Stimulated activated CD4-positive, alpha-beta T cell treated with anti-CD3 and anti-CD28 coated beads, Interleukin-2, amount 100 ng/mL, for 24 hours (primary cell): ENCODE measurements at places on chromosomes 3 and 15.

GRCh38 chr3:194977356-194977755 is 291.7 kb downstream of the FAM43A start:
- no peak for DNase-seq

DNA sequence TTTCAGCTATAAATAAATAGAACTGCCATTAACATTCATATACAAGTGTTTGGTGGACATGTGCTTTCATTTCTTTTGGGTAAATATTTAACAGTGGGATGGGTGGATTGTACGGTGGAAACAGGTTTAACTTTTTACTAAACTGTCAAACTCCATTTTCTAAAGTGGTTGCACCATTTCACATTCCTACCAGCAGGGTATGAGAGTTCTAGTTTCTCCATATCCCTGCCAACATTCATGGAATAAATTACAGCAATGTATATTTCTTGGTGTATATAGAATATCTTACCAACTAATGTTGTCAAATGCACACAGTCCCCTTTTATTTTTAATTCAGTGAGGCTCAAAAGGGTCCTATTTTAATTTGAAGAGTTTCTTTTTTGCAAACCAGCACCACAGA is 71.3 kb upstream of the CTXND1 start:
- DNase-seq, result no peak

- no peak for DNase-seq
These were observed 528.1 kb upstream of the MCTP2 start for GRCh38 chr15:93703092-93703739.

- DNase-seq, result no peak
These were observed 7.7 kb downstream of the CCDC54 start for GRCh38 chr3:107384907-107385306.

GRCh38 chr3:194375473-194376240 is 6.1 kb upstream of the LRRC15 start:
- DNase-seq, result no peak

- DNase-seq, result peak; percentile 88
These were observed at the start of gene UBE3A for GRCh38 chr15:25438601-25439368. Gene UBE3A (minus strand): TSS chr15:25439024. CDS start chr15:25409107, 29,917 bp downstream.

DNA sequence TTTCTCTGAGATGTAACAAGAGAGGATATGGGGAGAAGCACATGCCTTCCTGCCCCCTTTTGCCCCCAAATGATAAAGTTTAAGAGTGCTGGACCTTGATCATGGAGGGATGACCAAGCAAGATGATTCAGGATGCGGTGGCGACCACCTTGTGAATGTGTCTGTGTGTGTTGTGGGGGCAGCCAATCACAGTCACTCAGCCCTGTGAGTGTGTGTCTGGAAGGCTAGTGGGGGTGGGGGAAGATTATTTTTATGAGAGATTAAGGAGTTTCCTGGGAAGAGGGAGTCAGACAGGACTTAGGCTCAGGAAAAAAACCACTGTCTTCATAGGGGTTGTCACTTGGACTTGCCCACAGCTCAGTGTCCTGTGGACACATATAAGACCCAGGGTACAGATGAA is 57.8 kb upstream of the KY start:
- no peak for DNase-seq
